Right hindlimb (tissue), 1 donor: ENCODE measurements at places on chromosomes 3 and 15.

GRCh38 chr3:52112056-52112455, 42.2 kb downstream of the POC1A start:
- DNase-seq: no peak

DNA sequence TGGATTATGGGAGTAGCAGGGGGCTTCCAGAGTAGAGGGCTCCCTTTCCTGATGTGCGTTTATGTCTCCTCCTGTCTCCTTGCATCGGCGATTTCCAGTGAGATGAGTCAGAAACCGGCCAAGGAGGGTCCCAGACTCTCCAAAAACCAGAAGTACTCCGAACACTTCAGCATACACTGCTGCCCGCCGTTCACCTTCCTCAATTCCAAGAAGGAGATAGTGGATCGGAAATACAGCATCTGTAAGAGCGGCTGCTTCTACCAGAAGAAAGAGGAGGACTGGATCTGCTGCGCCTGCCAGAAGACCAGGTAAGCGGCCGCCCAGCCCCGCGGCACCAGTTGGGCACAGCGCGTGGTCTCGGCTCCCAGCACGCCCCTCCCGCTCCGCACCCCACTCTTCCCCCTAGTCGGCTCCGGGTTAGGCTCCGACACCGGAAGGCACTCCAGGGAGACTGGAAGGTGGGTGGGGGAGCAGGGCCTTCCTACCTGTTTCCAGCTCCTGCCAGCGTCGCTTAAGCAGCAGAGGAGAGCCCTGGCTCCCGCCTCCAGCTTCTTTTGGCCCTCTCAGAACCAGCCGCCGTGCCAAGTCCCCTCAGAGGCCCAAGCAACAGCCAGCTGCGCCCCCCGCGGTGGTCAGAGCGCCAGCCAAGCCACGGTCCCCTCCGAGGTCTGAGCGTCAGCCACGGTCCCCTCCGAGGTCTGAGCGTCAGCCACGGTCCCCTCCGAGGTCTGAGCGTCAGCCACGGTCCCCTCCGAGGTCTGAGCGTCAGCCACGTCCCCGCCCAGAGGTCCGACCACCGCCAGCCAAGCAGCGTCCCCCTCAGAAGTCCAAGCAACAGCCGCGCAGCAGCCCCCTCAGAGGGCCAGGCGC, 34.7 kb downstream of the MOBP start:
- no peak for DNase-seq

GRCh38 chr15:101573951-101574350, 78.2 kb downstream of the TM2D3 start:
- DNase-seq: no peak

DNA sequence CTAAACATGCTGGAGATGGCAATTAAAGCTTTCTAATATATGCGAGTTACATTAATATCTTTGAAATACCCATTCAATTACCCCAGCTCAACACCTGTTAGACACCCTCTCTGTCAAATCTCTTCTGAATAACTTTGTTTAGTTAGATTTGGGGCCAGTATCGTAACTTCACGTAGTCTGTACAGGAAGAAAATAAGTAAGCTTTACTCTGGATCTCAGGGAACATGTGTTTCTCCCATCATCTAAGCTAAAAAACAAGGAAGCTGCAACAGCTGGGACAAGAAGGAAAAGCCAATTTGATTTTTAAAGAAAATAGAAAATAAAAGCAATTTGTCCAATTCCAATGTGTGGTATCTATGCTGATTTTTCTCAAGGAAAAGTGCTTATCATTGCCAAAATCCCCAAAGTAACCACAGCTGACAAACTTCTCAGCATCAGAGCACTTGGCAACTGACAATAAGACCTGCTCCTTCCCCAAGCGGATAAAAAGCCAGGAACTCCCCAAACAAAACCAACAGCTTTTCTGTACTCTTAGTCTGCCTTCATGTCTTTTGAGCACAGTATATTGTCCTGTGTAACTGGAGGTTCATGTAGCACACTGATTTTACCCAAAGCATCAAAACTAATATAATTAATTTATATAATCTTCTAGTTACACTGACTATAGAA, 279.1 kb downstream of the ZBTB20 start:
- DNase-seq: no peak

GRCh38 chr3:5217824-5218595, 30.5 kb downstream of the EDEM1 start:
- peak; percentile 25 for DNase-seq

- no peak for DNase-seq
Observed at GRCh38 chr15:57861034-57861638, 154.6 kb downstream of the POLR2M start.

- peak; percentile 50 for DNase-seq
Observed at GRCh38 chr15:94080416-94080815, 150.9 kb upstream of the MCTP2 start.

DNA sequence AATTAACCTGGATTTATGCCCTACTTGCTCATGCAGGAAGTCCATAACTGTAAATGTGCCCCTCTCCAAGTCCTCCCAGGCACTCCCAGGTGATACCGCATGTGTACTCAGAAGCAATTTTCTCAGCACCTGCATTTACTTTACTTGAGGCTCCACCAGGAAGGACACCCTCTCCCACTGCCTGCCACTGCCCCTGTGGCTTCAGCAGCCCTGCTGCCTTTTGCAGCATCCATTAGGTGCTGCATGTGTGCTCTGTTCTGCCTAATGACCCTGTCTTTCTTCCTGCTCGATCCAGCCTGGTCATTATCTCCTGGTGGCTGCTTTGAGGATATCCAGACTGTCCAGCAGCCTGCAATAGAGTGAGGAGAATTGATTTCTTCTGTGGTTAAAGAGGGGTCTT, 107.6 kb upstream of the SEMA6D start:
- DNase-seq: no peak

GRCh38 chr15:74330861-74331408, 36.5 kb downstream of the CYP11A1 start:
- no peak for DNase-seq

DNA sequence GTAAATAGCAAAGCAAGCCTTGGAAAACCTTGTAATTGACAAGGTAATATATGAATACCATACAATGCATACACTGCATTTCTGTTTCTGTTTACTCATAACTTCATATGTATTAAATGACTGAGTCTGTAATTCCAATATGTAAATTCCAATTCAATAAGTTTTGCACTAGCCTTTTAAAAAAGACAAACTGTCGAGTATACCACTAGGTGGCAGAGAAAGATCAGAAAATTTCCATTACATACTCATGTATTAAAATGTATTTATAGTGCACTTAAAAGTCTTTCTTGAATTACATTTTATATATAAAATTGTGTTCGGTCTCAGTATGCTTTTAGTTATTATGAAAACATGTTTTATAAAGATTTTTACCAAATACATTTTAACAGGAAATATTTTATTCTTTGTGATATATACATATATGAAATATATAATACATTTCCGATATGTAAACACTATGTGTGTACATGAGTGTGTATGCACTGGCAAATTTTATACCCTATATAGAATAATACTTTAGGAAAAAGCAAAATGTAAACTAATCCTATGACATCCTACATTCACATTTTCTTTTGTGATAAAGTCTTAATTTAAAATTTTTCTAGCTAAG, 216.8 kb downstream of the VGLL3 start:
- no peak for DNase-seq

DNA sequence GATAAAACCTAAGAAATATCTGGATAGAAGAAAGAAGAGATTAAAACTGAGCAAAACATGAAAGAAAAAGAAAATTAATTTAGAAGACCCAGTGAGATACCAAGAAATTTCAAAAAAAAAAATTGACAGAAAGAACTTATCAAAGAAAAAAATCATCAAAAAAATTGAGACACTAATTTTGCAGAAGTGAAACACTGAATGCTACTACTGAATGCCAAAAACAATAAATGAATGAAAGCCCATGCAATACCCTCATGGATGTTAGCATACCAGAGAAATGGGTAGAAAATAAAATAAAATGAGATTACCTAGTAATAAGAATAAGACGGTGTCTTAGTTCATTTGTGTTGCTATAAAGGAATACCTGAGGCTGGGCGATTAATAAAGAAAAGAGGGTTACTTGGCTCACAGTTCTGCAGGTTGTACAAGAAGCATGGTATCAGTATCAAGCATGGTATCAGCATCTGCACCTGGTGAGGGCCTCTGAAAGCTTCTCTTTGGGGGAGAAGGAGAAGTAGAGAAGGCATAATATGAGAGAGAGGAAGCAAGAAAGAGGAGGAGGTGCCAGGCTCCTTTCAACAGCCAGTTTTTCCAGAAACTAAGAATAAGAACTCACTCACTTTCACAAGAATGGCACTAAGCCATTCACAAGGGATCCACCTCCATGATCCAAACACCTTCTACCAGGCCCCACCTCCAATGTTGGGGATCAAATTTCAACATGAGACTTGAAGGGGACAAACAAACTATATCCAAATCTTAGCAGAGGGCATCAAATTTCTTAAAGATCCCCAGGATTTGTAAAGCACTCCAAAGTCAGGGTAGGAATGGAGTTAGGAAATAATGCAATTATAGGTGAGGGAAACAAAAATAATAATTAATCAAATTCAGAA, 73.2 kb downstream of the BTLA start:
- no peak for DNase-seq

- DNase-seq: no peak
Observed at GRCh38 chr3:15778332-15778858, 19.4 kb downstream of the ANKRD28 start.

- DNase-seq: no peak
Observed at GRCh38 chr3:122295266-122296062, 29.6 kb upstream of the CSTA start.

DNA sequence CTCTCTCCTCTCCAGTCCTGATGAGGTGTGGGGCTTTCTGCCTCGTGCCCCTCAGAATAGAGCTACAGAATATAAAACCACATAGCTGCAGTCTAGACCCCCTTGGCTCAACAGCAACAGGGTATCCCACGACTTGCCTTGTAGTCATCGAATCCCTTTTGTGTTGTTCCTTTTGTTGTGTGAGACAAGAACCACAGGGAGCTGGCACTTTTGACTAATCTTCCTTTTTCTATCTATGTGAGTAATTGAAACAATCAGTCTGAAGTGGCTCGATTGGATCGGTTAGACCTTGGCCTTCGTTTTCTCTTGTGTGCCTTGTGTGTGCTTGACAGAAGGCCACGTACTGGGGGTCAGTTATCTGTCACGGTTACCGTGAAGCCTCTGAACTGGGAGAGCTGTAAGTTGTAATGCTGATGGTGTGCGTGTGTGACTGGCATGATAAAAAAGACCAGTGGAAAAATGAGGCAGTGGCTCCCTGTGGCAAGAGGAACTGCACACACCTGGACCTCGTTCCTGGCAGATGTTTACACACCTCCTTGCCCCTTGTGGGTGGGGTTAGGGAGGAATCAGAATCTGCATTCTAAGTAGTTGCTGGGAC, 23.2 kb upstream of the IQCF6 start:
- no peak for DNase-seq

DNA sequence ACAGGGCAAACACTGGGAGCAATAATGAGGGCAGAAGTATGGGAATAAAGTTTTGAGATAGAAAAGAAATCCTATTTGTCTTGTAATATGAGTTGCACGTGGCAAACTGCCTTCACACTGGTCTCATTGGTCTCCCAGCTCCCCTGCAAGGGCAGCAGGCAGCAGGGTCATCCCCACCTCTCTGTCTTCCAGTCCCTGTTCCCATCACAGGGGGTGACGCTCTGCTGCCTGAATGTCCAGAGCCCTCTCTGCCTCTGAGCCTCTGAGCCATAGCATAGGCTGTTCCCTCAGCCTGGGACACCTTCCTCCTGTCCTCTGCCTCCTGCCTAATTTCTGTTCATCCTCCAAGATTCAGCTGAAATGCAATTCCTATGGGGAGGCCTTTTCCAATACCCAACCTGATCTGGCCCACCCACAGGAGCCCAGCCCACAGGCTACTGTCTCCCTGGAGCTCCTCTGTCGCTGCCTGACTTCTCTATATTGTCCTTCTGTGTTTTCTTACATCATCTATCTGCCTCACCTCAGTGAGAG, 12.1 kb upstream of the SKOR1 start:
- peak; percentile 4 for DNase-seq

DNA sequence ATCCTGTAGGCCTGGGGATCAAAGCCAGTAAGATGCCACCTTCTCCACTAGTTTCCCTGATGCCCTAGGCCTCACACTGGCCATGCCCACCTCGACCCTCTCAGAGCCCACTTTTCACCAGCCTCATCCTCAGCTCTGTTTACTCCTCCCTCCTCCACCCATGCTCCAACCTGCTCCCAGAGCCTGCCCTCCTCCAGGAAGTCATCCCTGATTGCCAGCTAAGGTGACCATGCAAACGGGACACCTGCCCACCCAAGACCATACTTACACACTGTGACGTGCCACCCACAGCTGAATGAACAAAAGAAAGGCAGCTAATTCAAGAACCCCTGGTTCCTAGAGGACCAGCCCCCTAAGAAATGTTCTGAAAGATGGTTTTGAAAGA, 9.1 kb downstream of the PLCD1 start:
- no peak for DNase-seq

GRCh38 chr3:135809021-135809634, 156.4 kb upstream of the PPP2R3A start:
- no peak for DNase-seq

GRCh38 chr3:27415202-27415601, 46.0 kb upstream of the NEK10 start:
- DNase-seq: no peak

GRCh38 chr3:86410587-86410986, 580.4 kb downstream of the VGLL3 start:
- no peak for DNase-seq

GRCh38 chr3:42114130-42114725, 23.1 kb downstream of the TRAK1 start:
- DNase-seq: no peak

GRCh38 chr15:57031605-57032004, 113.2 kb downstream of the TCF12 start:
- no peak for DNase-seq

- DNase-seq: no peak
Observed at GRCh38 chr15:91622711-91623342, 230.7 kb upstream of the SLCO3A1 start.

GRCh38 chr3:9041626-9042025, 78.4 kb upstream of the RAD18 start:
- no peak for DNase-seq

DNA sequence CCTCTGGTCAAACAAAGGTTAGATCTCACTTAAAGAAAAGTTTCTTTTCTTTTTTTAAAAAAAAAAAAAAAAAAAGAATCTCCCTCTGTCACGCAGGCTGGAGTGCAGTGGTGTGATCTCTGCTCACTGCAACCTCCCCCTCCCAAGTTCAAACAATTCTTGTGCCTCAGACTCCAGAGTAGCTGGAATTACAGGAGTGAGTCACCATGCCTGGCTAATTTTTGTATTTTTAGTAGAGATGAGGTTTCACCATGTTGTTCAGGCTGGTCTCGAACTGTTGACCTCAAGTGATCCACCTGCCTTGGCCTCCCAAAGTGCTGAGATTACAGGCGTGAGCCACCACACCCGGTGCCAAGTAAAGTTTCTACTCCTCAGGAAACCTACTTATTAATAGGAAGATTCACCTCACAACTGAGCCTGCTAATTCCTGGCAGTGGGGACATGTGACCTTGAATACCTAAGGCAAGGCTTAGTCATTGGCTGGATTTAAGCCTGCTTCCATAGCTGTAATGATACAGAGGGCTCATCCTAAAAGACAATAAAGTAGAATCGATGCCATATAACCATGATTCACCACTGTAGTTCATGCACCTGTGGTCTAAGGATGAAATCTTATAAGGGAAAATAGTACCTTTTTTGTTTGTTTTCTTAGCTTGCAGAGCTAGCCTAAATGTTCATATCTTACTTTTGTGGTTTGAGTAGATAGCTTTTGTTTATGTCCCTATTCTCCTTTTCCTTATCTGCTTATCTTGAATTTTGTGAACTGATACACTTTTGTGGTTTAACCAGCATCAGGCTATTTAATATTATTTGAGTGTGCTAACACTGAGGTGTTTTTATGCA, 24.8 kb upstream of the RBMS3 start:
- no peak for DNase-seq
